Retinal pigment epithelial cell (primary cell): ENCODE measurements at places on chromosomes 6 and 20.

DNA sequence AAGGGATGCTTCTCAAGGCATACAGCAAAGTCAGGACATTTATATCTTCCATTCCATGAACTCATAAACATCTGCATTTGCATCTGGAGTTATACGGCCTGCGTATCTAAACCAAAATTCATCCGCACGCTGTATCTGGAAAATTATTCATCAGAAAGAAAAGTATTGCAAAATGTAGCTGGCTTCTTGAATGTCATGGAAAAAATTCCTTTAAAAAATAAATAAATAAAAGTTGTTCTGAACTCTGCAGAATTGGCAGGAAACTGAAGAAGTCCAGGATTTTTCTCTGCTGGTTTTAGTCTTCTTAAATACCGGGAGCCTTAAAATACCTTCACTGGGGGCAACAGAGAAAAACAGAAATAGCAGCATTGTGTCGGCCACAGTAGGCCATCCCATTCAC is 23.7 kb upstream of the FOXF2 start:
- DNase-seq, result no peak

- DNase-seq, result no peak
Observed at GRCh38 chr6:42350911-42351310, 100.8 kb downstream of the TRERF1 start.

- DNase-seq, result no peak
Observed at GRCh38 chr6:63504777-63505384, 67.4 kb upstream of the LOC128125822 start.

DNA sequence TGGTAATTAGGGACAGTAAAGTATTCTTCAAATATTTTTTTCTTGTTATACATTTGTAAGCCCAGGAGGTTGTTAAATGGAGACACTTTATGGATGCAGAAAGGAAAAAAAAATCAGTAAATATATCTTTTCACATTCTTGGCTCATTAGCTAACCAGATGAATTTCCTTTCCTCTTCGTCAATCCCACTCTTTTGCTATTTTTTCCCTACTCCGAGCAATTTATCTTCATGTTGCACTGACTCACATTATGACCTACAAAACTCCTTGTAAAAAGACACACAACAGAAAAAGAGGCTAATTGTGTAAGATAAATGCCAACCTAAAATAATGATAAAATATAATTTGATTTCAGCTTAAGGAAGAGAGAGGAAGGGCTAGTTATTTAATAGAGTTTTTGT is 472.9 kb upstream of the ZNF337 start:
- no peak for DNase-seq

DNA sequence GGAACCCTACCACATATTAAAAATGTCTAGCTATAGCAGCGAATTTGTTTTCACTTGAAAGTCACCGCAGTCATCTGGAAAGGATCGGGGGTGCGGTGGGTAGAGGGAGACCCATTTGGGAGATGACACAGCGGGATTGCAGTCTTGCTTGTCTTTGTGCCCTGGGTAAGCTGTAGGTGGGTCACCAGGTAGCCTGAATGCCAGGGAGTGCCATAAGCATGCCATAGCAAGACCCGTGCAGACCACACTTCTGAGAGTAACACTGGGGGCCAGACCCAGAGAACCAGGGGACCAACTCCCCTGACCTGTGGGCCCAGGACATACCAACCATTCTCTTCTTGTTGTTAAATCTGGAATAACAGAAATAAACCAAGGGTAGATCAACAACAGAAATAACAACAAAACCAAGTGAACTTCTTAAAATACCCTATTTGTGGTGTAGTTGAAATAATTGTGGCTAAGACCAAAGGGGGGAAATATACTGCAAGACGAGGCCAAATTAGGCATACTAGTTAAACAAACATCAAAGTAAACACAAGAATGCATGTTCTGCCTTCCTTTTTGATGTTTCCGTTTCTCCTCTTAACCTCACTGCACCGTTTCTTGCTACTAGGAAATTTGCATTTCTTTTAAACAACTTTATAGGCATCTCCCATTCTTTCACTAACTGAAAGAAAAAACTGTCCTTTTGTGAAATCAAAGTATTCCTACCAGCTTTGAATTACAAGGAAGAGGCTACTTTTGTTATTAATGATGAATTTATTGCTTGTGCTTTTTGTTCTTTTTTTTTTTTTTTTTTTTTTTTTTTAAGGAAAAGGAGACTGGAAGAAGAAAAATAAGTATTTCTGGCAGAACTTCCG is 128.2 kb downstream of the SASH1 start:
- no peak for DNase-seq

DNA sequence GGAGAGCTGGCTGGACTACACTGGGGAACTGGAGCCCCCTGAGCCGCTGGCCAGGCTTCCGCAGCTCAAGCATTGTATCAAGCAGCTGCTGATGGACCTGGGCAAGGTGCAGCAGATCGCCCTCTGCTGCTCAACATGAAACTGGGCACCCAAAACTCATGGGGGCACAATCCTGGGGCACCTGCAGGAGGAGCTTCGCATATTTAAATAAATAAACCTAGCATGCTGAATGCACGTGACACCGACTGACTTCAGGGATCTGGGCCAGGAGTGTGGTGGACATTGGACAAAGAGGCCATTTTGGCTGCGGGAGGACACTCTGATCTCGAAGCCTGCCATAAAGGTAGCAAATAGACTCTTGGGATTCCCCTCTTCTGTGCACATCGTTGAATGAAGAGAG is 6.8 kb downstream of the SCAND1 start:
- no peak for DNase-seq

GRCh38 chr6:99151634-99152346 is 197.7 kb downstream of the FAXC start:
- DNase-seq, result no peak

DNA sequence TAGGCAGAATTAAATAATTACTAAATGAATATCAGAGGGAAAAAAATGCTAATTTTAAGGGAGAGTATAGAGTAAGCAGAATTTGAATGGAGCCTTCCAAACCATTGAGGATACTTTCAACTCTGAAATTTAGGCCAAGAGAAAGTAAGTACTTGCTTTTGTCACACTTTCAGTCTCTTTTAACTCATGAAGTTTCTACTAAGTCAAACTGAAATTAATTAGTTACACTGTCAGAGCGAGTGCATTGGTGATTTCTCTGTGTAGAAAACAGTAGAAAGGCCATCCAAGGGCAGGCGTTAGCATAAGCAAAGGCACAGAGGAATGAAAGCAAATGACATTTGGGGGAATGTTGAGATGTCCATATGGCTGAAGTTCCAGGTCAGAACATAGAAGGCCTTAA is 92.9 kb downstream of the PLEKHG1 start:
- no peak for DNase-seq

- DNase-seq, result peak; percentile 75
Observed at GRCh38 chr20:56373942-56374341, 15.2 kb downstream of the FAM210B start.

GRCh38 chr6:49384904-49385303 is 78.1 kb downstream of the MMUT start:
- DNase-seq, result no peak

DNA sequence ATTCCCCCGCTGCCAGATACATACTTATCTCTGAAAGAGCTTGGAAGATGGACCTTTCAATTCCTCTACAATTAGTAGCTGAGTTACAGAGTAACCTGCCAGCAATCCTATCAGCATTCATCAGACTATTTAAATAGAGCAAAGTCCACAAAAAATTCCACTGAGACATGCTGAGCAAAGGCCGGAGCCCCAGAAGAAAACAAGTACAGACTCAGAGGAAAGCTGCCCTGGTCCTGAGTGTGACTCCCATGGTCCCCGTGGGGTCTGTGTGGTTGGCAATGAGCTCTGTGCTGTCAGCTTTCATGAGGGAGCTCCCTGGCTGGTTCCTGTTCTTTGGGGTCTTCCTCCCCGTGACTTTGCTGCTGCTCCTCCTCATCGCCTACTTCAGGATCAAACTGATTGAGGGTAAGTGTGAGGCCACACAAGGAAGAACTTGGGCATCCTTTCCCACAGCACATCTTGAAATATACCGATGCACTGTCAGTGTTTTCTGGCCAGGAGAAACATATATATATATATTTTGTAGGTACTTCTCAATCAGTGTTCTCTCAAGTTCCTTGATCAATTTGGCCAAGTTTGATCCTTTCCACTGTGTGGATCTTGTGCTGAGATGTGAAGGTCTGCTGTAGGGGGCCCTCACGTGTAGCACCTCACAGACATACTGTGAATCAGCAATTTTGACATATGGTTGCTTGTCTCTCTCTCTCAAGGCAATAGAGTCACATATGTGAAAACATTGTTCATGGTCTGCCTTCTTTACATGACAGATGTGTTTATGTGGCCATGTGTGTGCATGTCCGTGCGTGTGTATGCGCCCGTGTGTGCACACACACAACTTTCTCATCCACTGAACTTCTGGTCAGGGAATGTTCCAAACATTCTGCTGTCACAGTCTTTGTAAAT is at the start of gene SMLR1:
Gene SMLR1 (plus strand): TSS at position 160 of the 903 bp plus-strand sequence. CDS start 8 bp downstream, at position 168.
- no peak for DNase-seq

- DNase-seq, result no peak
Observed at GRCh38 chr6:3433005-3433404, 23.8 kb downstream of the SLC22A23 start.

DNA sequence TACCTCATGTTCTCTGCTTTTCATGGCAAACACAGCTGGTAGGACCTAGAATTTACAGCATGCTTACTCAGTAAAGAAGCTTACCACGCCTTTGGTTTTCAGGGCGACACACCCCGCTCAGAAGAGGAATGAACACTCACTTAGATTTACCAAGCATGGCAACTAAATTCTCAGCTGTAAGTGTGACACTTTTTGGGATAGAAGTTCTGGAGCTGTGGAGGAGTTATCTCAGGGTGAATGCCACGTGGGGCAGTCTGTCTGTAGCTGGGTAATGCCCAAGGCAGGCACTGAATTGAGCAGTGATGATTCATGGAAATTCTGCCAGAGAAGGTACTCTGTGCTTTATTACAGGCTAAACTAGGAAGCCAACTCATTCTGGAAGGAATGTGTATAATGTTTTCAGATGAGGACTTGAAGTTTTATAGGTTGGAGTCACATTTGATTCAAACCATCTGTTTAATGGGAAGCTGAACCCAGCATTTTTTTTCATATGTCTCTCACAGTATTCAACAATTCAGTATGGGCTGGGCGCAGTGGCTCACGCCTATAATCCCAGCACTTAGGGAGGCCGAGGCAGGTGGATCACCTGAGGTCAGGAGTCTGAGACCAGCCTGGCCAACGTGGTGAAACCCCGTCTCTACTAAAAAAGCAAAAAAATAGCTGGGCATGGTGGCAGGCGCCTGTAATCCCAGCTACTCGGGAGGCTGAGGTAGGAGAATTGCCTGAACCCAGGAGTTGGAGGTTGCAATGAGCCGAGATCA is 3.5 kb upstream of the PRIM2 start:
- DNase-seq, result peak; percentile 77

DNA sequence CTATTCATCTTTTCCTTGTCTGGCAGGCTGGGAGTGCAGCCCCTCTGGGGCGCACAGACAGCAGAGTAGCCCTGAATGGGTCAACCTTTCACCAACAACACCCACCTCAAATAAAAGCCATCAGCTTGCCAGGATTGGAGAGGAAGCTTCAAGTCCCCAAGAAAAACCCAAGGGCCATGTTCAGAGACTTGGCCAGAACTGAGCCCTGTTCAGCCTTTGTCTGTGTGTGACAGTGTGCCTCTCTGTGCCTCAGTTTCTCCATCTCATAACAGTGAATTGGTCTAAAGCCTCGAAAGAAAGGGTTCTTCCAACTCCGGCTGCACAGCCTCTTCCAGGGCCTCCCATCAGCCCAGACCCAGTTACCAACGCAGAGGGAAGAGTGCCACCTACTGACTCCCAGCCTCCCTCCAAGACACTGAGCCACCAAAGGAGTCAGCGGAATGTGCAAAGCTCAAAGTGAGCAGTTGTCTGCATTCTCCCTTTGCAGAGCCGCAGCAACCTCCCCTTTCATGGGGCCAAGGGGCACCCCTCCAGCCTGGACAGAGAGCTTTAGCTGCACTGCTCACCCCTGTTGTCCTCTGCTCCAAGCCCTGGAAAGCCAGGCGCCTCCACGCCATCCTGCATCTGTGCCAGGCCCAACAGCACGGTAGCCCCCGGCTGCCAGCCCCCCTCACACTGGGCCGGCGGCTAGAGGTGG is 82.7 kb upstream of the TOP1 start:
- no peak for DNase-seq

GRCh38 chr6:87182940-87183339 is 27.6 kb downstream of the ZNF292 start:
- no peak for DNase-seq

GRCh38 chr6:93584300-93584699 is 164.9 kb upstream of the EPHA7 start:
- DNase-seq, result no peak

GRCh38 chr6:75563032-75563431 is 38.6 kb upstream of the SENP6 start:
- DNase-seq, result no peak

DNA sequence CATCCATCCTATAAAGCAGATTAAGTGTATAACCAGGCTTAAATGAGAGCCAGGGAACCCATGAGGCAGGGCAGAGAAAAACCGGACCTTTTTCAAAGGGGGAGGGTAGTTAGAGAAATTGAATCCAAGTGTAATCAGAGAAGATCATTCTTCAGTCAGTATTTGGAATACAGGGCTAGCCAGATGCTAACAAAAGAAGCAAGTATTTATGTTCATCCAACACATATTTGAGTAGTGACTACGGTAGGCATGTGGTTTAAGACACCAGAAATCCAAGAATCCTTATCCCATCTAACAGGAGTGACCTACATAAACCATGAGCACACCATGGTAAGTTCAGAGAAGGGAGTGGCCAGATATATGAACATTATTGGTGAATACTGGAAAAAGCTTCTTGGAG is 46.8 kb upstream of the FAM83C start:
- no peak for DNase-seq

DNA sequence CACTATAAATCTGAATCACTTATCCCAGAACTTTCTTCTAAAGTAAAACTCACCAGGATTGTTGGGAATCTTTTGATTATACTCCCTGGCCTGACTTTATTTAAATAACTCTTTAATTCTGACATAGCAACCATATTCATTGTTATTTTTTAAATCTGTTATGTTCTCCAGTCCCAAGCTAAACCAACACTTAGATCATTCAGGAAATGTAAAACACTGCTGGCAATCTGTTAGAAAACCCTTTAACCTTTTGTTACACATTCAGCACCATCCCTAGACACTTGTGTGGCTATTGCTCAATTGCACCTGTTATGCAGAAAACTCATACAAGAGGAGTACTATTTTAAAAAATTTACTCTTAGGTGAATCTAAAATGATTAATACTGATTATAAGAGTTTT is 101.8 kb upstream of the NHSL1 start:
- DNase-seq, result no peak

DNA sequence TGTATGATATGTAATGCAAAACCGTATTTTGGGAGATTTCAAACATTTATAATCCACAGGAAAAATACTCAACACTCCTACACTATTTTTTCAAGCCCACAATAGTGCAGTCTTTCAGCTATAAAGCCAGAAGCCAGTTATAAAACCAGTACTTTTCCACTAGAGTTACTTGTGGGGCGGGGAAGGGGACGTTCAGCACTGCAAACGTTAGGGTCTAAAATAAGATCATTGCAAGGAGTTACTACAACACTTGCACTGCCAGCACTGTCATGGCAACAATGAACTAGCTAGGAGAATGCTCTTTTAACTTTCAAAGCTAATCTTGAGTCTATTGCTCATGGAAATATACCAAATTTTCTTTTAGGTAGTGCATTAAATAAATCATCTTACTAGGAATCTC is 14.7 kb downstream of the SESN1 start:
- no peak for DNase-seq

- DNase-seq, result no peak
Observed at GRCh38 chr6:116665464-116665863, 3.1 kb downstream of the ZUP1 start.
